HCT116 (cell line): ENCODE measurements at places on chromosomes 5 and 9.

- peaks cover 22% of the 10 kb centered on the region; the same call in 1 of the 2 replicates for H3K36me3 ChIP-seq
- H3K27me3 ChIP-seq, result no peaks in the 10 kb centered on the region
- no peak overlapping the region for H3K4me3 ChIP-seq
- H3K27ac ChIP-seq, result no peak overlapping the region
- no peaks in the 10 kb centered on the region; the same call in 1 of the 2 replicates for H3K4me1 ChIP-seq
- no peak for DNase-seq
These were observed 8.0 kb downstream of the DIPK1B start for GRCh38 chr9:136720251-136720897.

DNA sequence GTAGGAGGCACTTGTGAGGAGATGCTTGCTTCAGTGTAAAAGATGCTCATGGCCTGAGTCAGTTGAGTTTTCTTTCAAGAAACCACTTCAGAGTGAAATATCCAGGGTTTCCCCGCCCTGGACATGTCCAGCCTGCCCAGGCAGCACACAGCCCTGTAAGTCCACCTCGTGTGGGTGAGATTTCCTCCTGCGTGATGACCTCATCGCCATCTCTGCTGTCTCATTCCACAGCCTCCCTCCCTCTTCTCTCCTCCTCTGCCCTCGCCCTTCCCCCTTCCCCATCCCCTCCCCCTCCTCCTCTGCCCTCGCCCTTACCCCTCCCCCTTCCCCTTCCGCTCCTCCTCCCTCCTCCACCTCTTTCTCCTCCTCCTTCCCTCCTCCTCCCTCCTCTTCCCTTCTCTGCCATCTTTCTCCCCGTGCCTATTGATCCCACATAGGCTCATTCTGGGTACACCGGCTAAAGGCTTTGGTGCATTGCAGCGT is 34.0 kb upstream of the NCS1 start:
- peaks cover 4% of the 10 kb centered on the region; the same call in 1 of the 2 replicates for H3K27me3 ChIP-seq
- no peak overlapping the region for H3K4me3 ChIP-seq
- no peak for DNase-seq
- H3K36me3 ChIP-seq, result no peaks in the 10 kb centered on the region
- no peaks in the 10 kb centered on the region for H3K4me1 ChIP-seq

- no peaks in the 10 kb centered on the region for H3K36me3 ChIP-seq
- H3K27ac ChIP-seq, result no peak overlapping the region
- H3K4me3 ChIP-seq, result no peak overlapping the region
These were observed 144.4 kb downstream of the BNC2 start for GRCh38 chr9:16726029-16726428.

DNA sequence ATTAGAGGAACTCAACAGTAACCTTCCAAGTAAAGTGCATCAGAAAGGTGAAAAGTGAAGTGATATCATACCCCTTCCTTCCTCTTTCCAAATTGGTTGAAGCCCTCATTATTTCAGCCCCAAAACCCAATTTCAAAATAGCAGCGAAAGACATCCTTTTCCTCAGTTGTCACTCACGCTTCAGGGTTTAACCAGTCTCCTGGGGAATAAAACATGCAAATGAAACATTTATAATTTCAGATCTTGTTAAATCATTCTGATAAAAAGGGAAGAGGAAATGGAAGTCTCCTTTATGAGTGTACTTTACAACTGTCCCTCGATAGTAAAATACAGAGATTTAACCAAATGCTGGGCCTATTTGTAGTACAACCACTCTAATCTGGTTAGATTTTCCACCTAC is 22.5 kb downstream of the TRPM6 start:
- H3K27me3 ChIP-seq, result no peaks in the 10 kb centered on the region
- H3K4me3 ChIP-seq, result no peak overlapping the region
- H3K27ac ChIP-seq, result no peak overlapping the region
- no peaks in the 10 kb centered on the region for H3K4me1 ChIP-seq

GRCh38 chr9:73951147-73951546 is 546.0 kb upstream of the RORB start:
- H3K27ac ChIP-seq, result no peak overlapping the region
- no peak for DNase-seq
- no peaks in the 10 kb centered on the region for H3K27me3 ChIP-seq
- H3K36me3 ChIP-seq, result no peaks in the 10 kb centered on the region
